ENCODE measurements at places on chromosomes 12 and 14.

- DNase-seq, result no peak
Measured at GRCh38 chr14:71621276-71621675, 311.0 kb upstream of the RGS6 start.

DNA sequence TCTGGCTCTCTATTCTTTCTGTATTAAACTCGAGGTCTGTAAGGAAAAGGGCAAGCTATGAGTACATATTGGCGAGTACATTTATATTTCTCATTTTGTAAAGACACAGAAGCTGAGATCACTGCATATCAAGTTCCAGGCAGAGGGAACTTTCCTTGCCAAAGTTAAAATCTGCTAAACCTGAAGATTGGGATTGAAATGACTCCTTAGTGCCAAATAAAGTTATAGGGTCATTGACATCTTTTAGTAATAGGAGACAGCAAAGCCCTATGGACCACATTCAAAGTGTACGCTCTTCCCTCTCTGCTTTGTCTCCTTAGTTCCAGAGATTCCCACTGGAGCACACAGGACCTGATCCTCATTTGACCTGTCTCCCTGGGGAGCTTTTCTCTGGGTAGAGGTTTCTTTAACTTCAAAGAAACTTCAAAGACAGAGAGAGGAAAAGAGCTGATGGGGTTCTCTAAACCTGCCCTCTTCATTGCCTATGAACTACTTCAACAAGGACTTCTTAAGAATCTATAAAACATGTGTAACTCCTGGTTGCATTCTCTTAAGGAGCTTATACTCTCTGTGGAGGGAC is 42.6 kb upstream of the PTPRR start:
- no peak for DNase-seq

DNA sequence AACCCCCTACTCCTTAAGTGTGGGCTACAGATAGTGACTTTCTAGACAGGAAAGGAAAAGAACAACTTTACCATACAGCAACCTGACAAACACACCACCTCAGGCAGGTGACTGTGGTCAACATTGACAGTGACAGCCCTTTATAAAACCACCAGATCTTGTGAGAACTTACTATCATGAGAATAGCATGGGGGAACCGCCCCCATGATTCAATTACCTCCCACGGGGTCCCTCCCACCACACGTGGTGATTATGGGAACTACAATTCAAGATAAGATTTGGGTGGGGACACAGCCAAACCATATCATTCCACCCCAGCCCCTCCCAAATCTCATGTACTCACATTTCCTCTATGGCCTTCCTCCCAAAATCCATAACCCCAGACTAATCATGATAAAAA is 16.3 kb downstream of the OR10P1 start:
- DNase-seq, result no peak

GRCh38 chr14:31391473-31391872 is 28.9 kb downstream of the HEATR5A start:
- DNase-seq, result no peak

- DNase-seq, result no peak
Measured at GRCh38 chr14:76669770-76670169, 91.5 kb upstream of the VASH1 start.

- DNase-seq, result no peak
Measured at GRCh38 chr14:71541973-71542690, 390.1 kb upstream of the RGS6 start.

DNA sequence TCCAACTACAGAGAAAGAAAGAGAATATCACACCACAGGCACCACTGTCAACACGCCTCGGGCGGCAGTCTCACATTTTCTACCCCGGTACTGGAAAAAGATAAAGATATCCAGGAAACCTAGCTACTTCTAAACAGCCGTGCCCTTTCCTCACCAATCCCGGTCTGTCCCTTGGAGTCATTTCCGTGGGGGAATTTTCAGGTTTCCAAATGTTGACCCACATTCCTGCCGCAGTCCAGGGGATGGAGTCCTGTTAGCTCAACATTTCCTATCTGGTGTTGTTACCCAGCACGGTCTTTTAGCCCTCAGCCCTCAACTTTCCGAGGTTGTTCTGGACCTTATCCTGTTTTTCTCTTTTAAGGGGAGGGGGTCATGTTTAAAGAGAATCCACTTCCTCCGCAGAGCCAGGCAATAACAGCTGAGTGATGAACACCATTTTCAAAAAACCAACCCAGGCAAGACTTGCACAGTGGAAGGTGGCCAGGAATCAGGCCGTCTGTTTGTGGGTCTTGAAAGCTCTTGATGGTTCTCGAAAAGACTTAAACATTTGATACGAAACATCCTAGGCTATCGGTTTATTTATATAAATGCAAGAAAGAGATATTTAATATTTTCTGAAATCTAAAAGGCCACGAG is 4.6 kb downstream of the SSH1 start:
- DNase-seq, result no peak

DNA sequence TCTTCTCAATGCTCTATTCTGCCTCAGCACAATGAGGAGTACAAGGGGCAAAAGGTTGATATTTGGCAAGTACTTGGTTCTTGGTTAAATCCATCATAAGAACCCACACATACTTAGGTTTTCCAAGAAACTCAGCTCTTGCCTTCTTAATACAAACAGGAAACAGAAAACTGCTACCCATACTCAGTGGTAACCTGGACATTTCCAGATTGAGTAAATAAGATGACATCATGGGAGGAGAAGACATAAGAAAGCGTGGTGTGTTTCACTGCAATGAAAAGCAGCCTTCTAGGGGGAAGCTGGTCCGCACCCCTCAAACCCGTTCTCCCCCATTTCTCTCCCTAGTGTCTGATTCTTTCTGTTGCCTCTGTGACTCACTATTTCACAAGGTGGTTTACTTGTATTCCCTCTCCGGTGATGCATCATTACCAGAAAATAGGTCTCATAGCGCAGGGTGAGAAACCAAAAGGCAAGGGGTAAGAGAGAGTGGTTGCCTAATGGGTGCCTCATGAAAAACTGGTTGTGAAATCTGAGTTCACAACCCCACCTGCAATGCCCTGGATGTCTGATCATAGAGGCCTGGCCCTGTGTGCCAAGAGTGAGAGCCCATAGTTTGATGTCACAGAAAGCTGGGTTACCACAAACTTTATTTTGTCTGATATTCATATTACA is 326.5 kb upstream of the TBX3 start:
- no peak for DNase-seq

DNA sequence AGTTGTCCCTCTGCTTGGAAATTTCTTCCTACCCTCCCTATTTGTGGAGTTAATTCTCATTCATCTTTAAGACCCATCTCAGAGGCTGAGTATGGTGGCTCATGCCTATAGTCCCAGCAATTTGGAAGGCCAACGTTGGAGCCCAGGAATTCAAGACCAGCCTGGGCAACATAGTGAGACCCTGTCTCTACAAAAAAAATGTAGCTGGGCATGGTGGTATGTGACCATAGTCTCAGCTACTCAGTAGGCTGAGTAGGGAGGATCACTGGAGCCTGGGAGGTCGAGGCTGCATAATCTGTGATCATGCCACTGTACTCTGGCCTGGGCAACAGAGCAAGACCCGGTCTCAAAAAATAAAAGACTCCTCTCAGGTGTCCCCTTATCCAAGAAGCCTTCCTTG is 125.1 kb downstream of the SUDS3 start:
- no peak for DNase-seq

- DNase-seq, result no peak
Measured at GRCh38 chr12:92582475-92582874, 120.3 kb upstream of the PLEKHG7 start.

DNA sequence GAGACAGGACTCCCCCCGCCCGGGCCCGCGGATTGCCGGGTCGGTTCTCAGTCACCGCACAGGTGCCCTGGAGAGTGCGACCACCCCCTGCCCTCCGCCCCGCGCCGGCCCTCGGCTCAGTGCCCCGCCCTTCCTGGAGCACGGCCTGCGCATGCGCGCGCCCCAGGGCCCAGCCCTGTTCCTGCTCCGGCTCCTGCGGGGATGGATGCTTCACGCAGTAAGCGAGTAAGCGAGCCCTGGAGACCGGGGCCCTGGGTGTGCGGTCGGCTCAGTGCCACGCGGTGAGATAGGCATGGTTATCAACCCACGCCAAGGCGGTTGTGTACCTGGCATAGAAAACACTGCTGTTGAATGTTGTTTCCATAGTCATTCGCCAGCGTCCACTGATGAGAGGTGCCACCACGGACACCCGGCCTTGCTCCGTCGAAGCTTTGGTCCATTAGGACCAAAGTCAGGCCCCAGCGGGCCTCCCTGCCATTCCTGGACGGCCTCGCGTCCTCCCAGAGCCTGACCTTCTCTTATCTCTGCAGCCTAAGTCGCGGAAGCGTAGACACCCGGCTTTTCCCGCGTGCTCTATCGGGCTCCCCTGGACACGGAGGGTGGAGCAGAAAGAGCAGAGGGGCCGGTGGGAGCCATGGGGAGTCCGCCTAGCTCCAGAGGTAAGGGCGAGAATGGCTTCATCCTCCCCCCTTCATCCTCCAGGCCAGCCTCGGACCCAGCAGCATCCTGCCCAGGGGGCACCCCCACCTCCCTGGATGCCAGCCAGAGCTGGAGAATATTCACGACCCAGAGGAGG is 90.6 kb downstream of the PAPOLA start:
- peak; percentile 66 for DNase-seq

GRCh38 chr12:108618079-108618952 is 15.4 kb downstream of the SELPLG start:
- DNase-seq, result peak; percentile 77

GRCh38 chr12:80551897-80552296 is 107.9 kb downstream of the PTPRQ start:
- DNase-seq, result no peak

- no peak for DNase-seq
Measured at GRCh38 chr12:53924521-53925405, 13.9 kb upstream of the HOXC13 start.

GRCh38 chr14:23154964-23155587 is 28.4 kb downstream of the SLC7A8 start:
- no peak for DNase-seq

DNA sequence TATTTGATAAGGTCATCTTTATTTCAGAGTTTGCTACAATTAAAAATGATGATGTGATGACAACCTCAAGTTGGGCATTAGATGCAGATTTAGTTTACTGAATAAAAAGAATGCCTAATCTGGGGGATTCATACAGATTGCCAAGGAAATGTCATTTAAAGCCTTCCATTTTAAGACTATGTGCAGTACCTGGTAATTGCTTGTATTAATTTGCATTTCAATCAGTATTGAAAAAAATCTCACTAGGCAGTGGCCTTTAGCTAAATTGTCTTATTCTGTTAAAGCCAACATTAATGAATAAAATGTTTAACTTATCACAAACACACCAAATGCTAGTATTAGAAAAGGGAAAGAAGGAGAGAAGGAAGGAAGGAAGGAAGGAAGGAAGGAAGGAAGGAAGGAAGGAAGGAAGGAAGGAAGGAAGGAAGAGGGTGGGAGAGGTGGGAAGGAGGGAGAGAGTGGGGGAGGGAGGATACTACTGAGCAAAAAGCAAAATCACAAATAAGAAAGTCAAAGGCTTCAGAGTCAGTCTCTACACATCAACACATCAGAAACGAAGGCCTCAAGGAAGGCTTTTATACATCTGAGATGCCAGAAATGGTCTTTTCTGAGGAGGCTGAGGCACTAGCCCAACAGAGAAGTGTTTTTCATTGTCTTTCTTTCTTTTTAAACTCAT is 271.1 kb upstream of the CLEC14A start:
- DNase-seq, result no peak

DNA sequence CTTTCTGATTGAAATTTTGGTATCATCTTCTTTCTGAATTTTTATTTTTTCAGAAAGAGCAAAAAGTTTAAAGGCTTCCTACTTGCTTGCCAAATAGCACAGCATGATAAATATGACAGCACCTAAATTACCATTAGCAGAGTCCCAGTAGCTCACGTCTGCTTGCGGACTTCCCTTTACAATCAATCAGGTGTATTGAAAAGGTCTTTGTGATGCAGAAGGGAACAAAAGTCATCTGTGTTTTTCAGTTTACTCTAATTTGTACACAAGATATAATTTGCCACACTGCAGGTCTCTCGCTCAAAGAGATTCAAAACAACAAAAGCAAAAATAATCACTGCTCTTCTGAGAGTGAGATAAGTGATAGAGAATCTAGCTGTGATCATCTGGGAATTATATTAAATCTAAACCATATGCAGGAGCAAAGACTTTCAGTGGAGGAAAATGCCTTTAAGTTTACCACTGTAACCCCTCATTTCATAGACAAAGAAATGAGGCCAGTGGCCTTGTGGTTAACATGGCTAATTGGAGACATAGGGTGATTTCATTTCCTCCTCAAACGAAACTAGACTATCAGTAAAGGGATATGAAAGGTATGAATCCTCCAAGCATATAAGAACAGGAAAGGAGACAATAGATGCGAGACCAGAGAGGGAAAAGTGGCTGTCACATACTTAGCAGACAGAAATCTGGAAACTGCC is 240.8 kb upstream of the TMPO start:
- no peak for DNase-seq

- DNase-seq, result no peak
Measured at GRCh38 chr12:9588749-9589148, 19.0 kb downstream of the KLRB1 start.

GRCh38 chr12:51822956-51823355 is 25.6 kb downstream of the FIGNL2 start:
- DNase-seq, result no peak

DNA sequence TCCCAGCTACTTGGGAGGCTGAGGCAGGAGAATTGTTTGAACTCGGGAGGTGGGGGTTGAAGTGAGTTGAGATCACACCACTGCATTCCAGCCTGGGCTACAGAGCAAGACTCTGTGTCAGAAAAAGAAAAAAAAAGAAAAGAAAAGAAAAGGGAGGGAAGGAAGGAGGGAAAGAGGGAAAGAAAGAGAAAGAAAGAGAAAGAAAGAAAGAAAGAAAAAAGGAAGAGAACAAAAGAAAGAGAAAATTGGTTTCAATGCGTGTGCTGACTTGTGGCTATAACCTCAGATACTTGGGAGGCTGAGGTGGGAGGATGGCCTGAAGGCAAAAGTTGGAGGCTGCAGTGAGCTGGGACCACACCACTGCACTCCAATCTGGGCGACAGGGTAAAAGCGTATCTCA is 128.4 kb upstream of the TBX3 start:
- DNase-seq, result no peak

GRCh38 chr12:124422570-124423523 is 128.0 kb downstream of the RFLNA start:
- no peak for DNase-seq

- no peak for DNase-seq
Measured at GRCh38 chr12:41286426-41286825, 98.3 kb downstream of the PDZRN4 start.
